ENCODE measurements at places on chromosomes 3 and 15. TPM values are rescaled to one million over a fixed set of nuclear protein-coding genes. Genes with fewer than 3 reads are reported as not detected.

GOLGA8N gene
- 1.7 TPM for total RNA-seq

COLQ gene
- total RNA-seq, result 0.24 TPM

NCEH1 gene
- 39.2 TPM for total RNA-seq

TRAT1 gene
- not detected for total RNA-seq

PAK6 gene
- 0.65 TPM for total RNA-seq

ALPK3 gene
- 0.09 TPM for total RNA-seq

CSTA gene
- 0.43 TPM for total RNA-seq

MNS1 gene
- total RNA-seq, result 3.0 TPM

APBA2 gene
- total RNA-seq, result 16.3 TPM

LRRC31 gene
- not detected for total RNA-seq

CEMIP gene
- total RNA-seq, result 1.4 TPM

NANOGP8 gene
- total RNA-seq, result not detected

Measured in A549 treated with GW870086 at 1 μM for 4 hours (cell line).